ENCODE measurements at places on chromosomes 7 and 10.

DNA sequence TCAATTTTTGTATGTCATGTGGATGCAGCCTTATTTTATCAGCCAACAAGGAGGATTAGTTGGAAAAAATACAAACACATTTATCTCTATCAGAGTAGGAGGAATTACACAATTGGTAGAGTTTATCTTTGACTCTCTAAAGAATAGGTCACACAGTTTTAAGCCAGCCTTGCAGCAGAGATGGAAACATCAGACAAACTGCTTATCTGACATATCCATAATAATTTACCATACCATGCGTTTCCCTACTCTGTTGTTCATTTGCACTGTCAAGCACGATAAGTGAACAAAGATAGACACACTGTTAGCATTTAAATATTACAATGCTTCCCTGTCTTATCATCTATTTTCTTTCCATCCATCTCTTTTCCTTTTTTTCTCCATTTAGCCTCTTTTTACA lies 283.7 kb upstream of the SMIM30 start:
- DNase-seq, result no peak

DNA sequence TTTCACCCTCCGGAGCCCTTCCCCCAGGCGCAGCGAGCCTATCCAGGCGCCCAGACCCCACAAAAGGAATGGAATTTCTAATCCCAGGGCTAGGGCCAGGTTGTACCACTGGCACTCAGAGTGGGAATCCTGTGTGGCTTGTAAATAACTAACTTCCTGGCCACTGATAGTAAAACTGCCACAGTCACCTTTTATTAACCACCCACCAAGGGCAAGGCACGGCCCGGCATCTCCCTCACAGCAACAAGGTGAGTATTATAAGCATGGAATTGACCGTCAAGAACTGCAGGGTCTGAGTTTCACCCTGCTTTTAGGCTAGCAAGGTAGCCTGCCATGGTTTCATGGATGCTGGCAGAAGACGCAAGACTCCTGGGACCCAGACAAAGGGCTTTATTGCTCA lies 51.1 kb downstream of the SPOCK2 start:
- DNase-seq, result no peak

- DNase-seq, result no peak
Observed at GRCh38 chr7:157224627-157225026, 85.9 kb downstream of the UBE3C start.

- no peak for DNase-seq
Observed at GRCh38 chr7:48112401-48113165, 23.5 kb downstream of the UPP1 start.

GRCh38 chr7:74023092-74023536 lies 4.9 kb upstream of the ELN start:
- DNase-seq, result peak; percentile 45

DNA sequence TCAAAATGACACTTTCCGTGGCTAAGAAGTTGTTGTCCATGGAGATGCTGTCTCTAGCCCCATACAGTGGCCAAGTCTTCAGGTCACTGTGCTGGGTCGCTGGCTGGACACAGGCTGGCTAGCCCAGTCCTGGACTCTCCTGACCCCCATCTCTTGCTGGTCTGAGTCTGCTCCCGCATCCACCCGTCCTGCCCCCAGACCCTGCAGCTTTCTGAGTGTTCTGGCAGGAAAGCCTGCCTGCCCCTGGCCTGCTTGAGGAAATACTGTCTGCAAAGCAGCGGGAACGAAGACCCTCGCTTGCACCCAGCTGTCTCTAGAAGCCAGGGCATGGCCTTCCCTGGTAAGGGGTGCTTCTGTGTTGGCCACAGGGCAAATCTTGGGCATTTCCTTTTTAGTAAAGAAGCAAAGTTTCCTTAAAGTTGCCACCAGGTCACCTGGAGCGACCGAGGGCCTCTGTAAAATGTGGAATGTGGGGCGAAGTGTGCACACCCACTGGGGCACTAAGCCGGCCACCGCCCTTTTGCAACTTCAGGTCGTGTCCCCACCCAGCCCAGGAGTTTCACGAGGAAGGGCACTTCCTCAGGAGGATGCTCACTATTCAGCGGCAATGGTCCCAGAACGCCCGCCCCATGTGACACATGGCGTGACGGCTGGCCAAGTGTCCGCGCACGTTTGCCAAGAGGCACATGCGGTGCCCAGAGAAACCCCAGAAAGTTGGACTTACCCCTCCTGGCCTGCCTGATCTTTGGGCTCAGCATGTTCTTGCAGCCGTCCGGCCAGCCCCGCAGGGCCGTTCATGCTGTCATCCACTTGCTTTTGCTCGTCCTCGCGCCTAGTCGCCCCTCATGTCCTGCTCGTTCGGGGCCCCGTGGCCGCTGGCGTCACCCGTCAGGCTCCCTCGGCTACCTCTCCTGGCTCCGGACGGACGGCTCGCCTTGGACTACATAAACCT lies 558 bp downstream of the ARHGAP22 start:
- peak; percentile 33 for DNase-seq

- no peak for DNase-seq
Observed at GRCh38 chr7:2497500-2498336, 21.5 kb upstream of the GRIFIN start.

Data from NCI-H146 (cell line).